ENCODE measurements at places on chromosomes 7 and 10. TPM values are rescaled to one million over a fixed set of nuclear protein-coding genes. Genes with fewer than 3 reads are reported as not detected.

- no peak for DNase-seq
These were observed 596.0 kb upstream of the FOXK1 start for GRCh38 chr7:4085937-4086691.

GRCh38 chr7:116229366-116229765, 19.0 kb downstream of the TES start:
- no peak for DNase-seq

DNA sequence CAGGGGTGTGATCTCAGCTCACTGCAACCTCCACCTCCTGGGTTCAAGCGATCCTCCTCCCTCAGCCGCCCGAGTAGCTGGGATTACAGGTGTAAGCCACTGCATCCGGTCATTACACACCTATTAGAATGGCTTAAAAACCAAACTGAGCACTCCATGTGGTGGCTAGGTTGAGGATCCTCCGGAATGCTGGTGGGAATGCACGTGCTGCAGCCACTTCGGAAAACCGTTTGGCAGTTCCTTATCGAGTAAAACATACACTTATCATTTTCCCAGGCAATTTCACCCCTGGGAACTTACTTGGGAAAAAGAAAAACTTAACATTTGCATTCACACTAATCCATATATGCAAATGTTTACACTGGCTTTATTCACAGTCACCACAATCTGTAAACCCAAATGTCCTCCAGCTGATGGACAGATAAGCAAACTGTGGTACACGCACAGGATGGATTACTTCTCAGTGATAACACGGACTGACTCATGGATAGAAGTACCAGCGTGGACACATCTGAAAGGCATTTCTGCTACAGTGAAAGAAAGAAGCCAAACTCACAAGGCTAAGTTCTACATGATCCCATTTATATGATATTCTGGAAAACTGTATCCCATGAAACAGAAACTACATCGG, 20.4 kb downstream of the RFC2 start:
- no peak for DNase-seq

- peak; percentile 15 for DNase-seq
These were observed 77.3 kb upstream of the MKLN1 start for GRCh38 chr7:131250331-131250730.

DNA sequence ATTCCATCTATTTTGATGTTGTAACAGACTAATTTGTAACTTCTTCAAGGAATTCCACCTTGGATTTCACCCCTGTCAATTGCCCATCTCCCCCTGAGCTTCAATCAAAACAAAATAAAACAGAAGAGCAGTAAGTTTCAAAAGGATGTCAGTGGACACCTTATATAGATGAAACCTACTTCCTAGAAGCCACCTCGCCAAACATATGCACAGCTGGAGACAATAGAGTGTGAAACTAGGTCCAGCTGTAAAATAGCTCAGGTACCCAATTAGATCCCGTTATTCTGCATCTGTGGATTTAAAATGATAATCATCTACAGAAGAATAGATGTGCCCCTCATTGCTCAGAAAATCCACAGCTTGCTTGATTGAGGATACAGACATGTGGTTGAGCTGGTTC, 598.6 kb downstream of the SH2D4B start:
- DNase-seq, result no peak

DNA sequence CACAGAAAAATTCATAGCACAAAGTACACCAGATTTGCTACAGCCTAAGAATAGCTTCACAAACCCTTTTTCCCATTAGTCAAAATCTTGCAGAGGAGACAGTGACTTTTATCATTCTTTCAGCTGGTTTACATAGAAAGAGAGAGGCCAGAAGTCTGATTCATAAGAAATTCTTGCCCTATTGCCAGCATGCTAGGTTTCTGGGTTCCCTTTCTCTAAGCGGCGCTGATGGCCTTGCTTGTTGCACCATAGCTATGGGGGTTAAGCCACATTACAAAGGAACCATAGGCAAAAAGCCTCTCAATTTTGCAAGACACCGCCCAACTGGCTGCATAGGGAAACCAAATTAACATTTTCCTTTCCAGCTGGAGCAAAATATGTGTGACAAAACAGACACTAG, 87.4 kb downstream of the ZNF467 start:
- no peak for DNase-seq

- no peak for DNase-seq
These were observed 70.0 kb downstream of the PRKG1 start for GRCh38 chr10:51144161-51144781.

Gene UTF1
- not detected for polyA plus RNA-seq

Gene GPER1
- 5.5 TPM for polyA plus RNA-seq

Gene HHEX
- polyA plus RNA-seq, result 7.6 TPM

Gene SLC18A3
- polyA plus RNA-seq, result not detected

Gene AP1S1
- polyA plus RNA-seq, result 66.7 TPM

Gene ENTPD7
- polyA plus RNA-seq, result 22.6 TPM
